ENCODE measurements at places on chromosomes 12 and 14.

GRCh38 chr14:84041421-84041820 lies 1488.5 kb upstream of the FLRT2 start:
- no peak for DNase-seq

GRCh38 chr12:115618105-115618504 lies 659.4 kb downstream of the MED13L start:
- no peak for DNase-seq

GRCh38 chr12:126384026-126384564 lies 1318.9 kb downstream of the AACS start:
- DNase-seq, result no peak

DNA sequence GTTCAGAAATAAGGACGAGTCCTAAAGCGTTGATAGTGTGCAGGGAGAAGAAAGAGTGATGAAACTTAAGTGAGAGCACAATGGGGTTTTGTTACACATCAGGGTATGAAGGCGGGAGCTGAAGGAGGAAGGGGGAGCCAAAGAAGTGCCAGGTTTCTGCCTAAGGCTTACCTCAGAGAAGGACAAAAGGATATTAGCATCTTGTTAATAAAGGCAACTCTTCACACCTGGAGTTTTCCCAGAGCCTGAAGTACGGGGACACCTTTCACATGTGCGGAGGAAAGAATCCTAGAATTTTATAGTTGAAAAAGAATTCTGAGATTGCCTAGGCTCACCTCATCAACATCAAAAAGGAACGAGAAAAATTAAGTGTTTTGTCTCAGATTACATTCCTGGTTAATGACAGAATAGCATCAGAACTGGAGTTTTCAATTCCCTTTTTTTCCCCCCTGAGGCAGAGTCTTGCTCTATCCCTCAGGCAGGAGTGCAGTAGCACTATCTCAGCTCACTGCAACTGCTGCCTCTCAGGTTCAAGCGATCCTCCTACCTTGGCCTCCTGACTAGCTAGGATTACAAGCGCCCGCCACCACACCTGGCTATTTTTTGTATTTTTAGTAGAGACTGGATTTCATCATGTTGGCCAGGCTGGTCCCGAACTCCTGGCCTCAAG lies 2.2 kb upstream of the SAV1 start:
- DNase-seq, result no peak

DNA sequence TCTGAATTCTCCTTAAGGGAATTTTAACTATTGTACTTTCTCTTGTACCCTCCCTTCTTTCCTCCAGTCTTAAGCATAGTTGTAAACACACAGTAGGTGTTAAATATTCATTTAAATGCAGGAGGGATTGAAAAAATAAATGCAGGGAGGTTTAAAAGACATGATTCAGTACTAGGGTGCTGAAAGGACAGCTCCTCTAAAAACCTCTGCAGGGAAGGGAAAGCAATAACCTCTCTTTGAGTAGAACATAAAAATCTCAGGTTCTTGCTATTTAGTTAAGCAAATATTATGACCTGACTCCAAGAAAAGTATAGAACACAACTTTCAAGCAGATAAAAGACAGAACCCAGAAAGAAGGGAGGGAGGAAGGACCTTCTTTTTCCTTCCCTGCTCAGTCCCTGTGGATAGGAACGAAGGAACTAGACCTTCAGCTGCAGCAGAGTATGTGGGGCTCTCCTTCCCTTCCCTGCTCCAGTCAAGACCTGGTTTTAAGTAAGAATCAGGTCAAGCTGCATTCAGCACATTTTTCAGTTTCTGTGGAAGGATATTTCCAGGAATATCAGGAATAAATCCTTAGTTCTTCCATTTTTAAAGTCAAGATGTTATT lies 4.7 kb downstream of the MAP3K9 start:
- DNase-seq, result no peak

- DNase-seq, result no peak
Measured at GRCh38 chr12:132923356-132923909, 32.7 kb downstream of the ZNF605 start.

DNA sequence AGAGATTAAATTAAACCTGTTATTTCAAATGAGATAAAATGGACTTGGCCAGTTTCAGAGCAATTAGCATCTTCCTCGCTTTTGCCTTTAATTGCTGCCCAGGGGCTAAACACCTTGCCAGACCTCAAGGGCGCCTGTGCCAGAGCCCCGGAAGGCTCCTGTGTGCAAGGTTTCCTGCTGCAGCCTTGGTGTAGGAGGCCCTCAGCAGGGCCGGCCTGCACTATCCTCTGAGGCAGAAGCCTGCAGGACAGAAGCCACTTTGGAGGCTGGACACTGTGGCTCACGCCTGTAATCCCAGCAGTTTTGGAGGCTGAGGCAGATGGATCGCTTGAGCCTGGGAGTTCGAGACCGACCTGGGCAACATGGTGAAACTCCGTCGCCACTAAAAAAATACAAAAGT lies 150.4 kb downstream of the CALM1 start:
- DNase-seq, result no peak

DNA sequence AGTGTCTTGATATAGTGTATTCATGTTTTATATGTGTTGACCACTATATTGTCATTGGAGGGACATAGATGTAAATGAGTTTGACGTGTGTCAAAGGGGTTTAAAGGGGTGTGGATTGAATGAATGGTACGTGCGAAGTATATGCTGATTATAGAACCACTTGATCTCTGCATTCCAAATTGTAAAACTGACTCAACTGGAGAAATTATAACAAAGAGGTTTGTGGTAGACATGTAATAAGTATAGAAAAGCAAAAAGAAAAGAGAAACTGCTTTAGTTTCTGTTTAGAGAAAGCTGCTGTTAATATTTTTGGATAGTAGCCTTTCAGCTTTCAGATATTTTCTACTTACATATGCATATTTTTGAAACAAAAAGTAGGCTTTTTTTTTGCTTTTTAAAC lies 8.9 kb upstream of the MYRFL start:
- DNase-seq, result no peak

GRCh38 chr12:92796650-92797049 lies 93.9 kb downstream of the PLEKHG7 start:
- DNase-seq, result peak; percentile 7
